ENCODE measurements at places on chromosomes 13 and 19.

GRCh38 chr19:43534816-43535761 lies 2.1 kb downstream of the ZNF575 start:
- no peak for DNase-seq

- no peak for DNase-seq
Measured at GRCh38 chr19:45729800-45730290, 851 bp downstream of the FBXO46 start.

DNA sequence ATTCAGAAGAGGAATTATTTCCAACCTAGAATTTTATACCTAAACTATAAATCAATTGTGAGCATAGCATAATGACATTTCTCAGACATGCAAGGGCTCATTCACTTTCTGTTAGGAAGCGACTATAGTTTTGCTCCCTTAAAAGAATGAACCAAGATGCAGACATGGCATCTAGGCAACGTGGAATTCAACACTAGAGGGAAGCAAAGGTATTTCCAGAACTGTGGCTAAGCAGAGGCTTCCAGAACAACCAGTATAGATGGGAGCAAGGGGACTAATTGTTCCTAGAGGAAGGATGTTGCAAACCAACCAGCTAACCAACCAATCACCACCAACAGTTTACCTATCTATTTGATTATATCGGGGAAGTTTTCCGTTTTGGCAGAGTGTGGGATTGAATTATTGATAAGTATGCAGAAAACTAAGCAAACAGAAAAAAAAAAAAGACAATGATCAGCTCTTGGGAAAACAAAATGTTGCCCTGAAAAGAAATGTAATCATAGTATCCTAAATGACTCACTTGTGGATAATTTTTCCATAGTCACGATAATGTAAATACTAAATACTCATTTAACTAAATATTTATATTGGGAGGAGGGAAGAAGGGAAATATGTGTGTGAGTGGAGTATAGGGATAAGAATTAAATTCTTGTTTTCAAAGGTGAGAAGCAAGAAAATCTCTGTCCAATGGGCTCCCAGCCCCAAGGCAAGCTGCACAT lies 21.1 kb downstream of the ARL11 start:
- DNase-seq = no peak

DNA sequence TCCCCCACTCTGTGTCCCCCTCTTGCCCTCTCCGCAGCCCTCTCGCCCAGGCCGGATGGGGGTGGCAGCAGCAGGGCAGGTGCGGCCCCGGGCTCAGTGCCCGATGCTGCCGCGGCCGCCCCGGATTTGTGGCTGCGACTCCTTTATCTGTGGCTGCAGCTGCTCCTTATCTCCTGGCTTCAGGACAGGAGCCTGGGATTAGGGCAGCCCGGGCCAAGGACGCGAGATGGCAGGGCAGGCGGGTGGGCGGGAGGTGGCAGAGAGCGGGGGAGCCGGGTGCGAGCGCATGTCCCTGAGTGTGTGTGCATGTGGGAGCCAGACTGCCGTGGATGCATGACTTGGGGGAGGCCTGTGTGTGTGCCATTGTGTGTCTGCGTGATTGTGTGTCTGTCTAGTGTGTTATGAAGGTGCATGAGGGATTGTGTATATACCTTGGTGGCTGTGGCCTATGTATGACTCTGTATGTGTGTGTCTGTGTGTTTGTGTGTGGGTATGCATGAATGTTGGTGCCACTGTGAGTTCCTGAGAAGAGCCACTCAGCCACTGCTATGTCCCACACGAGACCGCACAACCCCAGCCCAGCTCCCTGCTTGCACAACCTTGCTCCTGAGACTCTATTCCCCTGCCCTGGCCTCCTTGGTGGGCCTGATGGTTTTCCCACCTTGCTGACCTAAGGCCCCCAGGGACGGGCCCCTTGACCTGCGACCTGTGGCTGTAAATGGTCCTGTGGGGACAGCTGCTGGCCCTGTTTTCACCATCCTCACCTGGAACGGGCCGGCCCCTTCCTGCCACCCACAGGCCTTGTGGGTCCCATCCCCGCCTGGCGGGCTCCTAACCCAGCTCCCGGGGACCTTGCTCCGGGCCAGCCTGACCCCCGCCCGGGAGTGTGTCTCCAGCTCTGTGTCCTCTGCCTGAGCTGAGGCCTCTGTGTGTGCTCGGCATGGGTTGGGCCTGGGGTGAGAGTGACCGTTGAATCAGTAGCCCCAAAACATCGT lies 5.3 kb upstream of the NRTN start:
- no peak for DNase-seq

GRCh38 chr19:8305798-8306197 lies 2.4 kb downstream of the CD320 start:
- DNase-seq = no peak

GRCh38 chr13:36850790-36851438 lies 31.9 kb downstream of the RFXAP start:
- no peak for DNase-seq

DNA sequence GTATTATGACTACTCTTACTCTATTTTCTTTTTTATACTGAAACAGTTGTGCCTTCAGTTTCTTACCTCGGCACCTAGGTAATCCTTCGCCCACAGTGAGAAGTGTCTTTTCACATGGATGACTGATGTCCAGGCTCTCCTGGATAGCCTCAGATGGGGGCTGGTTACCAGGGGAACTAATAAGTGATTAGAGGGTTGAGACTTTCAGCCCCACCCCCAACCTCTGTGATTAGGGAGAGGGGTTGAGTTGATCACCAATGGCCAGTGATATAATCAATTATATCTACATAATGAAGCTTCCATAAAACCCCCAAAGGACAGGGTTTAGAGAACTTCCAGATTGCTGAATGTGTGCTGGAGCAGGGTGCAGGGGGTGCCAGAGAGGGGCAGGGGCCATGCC lies 43.0 kb upstream of the GPR183 start:
- DNase-seq = no peak

GRCh38 chr19:16076958-16077611 lies 790 bp downstream of the TPM4 start:
- no peak for DNase-seq

GRCh38 chr13:55062662-55063061 lies 2034.0 kb downstream of the OLFM4 start:
- no peak for DNase-seq
